ENCODE measurements at places on chromosomes 5 and 9.
A peak's percentile ranks its signal among the peaks of the same experiment; 100 is the strongest.

DNA sequence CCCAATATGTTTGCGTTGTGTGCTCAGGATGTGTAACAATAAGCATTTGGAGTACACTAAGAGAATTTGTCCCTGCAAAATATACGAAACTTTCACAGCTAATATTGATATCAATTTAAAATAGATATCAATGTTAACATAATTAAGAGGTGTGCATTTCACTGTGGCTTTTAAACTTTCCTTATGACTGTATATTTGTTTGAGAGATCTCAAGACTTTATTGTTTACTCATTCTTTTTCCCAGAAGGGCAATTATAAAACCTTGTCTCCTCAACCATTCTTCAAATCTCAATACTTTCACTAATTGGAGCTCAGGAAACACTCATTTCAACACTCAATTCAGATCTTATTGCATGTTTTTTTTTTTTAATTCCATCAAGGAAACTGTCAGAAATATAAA is 241.1 kb downstream of the PDE4D start:
- no peaks in the 10 kb centered on the region for H3K27me3 ChIP-seq
- H3K4me3 ChIP-seq: no peak overlapping the region
- no peak overlapping the region for H3K27ac ChIP-seq
- peaks cover 6% of the 10 kb centered on the region for H3K4me1 ChIP-seq
- no peak for DNase-seq

DNA sequence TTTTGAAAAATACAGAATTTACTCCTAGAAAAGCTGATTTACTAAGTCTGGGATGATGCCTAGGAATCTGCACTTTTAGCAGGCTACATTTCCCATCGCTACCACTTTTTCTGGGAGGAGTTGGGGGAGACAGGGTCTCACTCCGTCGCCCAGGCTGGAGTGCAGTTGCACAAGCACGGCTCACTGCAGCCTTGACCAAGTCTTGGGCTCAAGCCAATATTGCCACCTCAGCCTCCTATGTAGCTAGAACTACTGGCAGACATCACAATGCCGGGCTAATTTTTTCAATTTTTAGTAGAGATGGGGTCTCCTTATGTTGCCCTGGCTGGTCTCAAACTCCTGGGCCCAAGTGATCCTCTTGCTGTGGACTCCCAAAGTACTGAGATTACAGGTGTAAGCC is 85.9 kb downstream of the NR6A1 start:
- H3K27ac ChIP-seq: no peak overlapping the region
- H3K4me1 ChIP-seq: no peaks in the 10 kb centered on the region
- no peak overlapping the region for H3K4me3 ChIP-seq
- DNase-seq: no peak
- no peaks in the 10 kb centered on the region for H3K27me3 ChIP-seq

- H3K4me3 ChIP-seq: no peak overlapping the region
- no peaks in the 10 kb centered on the region for H3K27me3 ChIP-seq
- peaks cover 10% of the 10 kb centered on the region for H3K4me1 ChIP-seq
- H3K36me3 ChIP-seq: no peaks in the 10 kb centered on the region
- H3K27ac ChIP-seq: peak overlapping the region; percentile 60
Measured at GRCh38 chr5:98193921-98194760, 579.3 kb upstream of the RGMB start.

GRCh38 chr9:131545003-131545785 is at the start of gene PRRT1B:
PRRT1B (plus strand) TSS chr9:131545523; CDS start chr9:131545616, 93 bp downstream.
- H3K27me3 ChIP-seq: peaks cover 35% of the 10 kb centered on the region
- no peak within 1 kb of the TSS for H3K4me3 ChIP-seq
- H3K27ac ChIP-seq: no peak within 1 kb of the TSS

DNA sequence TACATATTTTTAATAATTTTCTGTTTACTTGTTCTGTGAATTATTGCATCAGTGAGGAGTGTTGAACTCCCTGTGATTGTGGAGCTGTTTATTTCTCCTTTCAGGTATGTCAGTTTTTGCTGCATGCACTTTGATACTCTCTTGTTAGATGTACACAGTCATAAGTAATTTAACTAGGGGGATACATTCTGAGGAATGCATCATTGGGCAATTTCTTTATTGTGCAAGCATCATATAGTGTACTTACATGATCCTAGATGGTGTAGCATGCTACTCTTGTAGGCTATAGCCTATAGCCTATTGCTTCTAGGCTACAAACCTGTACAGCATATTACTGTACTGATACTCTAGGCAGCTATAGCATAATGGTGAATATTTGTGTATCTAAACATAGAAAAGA is 9.5 kb downstream of the DENND4C start:
- H3K4me1 ChIP-seq: peaks cover 21% of the 10 kb centered on the region
- DNase-seq: peak; percentile 41
- H3K36me3 ChIP-seq: peaks cover 35% of the 10 kb centered on the region
- H3K27me3 ChIP-seq: no peaks in the 10 kb centered on the region
- no peak overlapping the region for H3K4me3 ChIP-seq

DNA sequence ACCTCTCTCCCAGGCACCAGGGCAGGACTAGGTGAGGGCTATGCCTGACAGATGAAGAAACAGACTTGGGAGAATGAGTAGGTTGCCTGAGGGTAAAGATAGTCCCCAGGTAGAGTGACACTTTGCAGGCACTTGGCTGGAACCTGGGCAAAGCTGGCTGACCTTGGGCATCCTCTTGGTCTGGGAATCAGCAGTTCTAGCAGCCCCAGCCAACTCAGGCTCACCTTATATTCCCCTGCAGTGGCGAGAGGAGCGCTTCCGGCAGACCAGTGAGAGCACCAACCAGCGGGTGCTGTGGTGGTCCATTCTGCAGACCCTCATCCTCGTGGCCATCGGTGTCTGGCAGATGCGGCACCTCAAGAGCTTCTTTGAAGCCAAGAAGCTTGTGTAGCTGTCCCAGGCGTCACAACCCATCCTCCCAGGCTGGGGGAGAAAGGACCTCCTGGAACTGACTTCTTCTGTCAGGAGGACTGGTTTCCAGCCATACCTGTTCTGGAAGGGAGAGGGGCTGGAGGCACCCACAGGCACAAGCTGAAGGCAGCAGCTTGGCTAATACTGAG is 3.1 kb downstream of the TMED9 start:
- H3K27me3 ChIP-seq: peaks cover 14% of the 10 kb centered on the region
- no peak overlapping the region for H3K4me3 ChIP-seq
- H3K4me1 ChIP-seq: peaks cover 18% of the 10 kb centered on the region
- DNase-seq: no peak
- no peak overlapping the region for H3K27ac ChIP-seq

DNA sequence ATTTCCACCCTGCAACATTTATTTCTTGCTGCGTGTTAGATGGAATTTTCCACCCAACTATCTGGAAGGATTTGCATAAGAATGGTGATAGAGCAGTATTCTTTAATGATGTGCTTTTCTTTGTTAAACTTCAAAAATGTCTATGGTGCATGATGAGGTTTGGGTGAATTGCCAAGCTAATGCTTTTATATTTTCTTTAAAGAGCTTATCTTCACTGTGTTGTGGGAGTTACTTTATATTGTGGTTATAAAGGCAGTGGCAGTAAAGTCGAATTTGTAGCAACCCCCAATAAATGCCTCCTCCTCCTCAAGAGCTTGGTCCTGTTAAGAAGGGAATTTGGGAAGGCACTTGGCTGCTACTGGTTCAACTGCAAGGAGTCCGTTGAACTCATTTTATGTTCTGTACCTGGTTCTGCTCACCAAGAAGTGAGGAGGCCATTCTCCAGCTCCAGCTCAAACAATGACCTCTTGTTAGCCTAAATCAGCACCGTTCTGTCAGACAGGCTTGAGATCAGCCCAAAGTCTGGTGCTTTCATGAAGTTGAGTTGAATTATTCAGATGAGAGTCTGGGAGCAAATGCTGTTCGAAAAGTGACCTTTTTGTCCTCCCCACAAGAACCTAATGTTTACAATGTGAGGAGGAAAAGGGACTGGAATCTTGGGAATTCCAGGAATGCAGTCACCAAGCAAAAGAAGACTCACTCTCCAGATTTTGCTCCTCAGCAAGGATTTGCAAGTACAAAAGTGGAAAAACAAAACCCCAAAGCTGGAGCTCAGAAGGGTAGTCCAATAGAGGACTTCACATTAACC is 217.0 kb downstream of the TMEM38B start:
- H3K4me3 ChIP-seq: no peak overlapping the region
- no peak for DNase-seq
- peaks cover 6% of the 10 kb centered on the region for H3K36me3 ChIP-seq

GRCh38 chr9:17236147-17236546 is 101.3 kb downstream of the CNTLN start:
- no peaks in the 10 kb centered on the region for H3K4me1 ChIP-seq
- no peak overlapping the region for H3K4me3 ChIP-seq
- H3K27ac ChIP-seq: no peak overlapping the region
- peaks cover 13% of the 10 kb centered on the region for H3K36me3 ChIP-seq

- H3K4me1 ChIP-seq: no peaks in the 10 kb centered on the region
- peaks cover 30% of the 10 kb centered on the region for H3K27me3 ChIP-seq
Measured at GRCh38 chr9:38284039-38284575, 108.4 kb upstream of the ALDH1B1 start.

DNA sequence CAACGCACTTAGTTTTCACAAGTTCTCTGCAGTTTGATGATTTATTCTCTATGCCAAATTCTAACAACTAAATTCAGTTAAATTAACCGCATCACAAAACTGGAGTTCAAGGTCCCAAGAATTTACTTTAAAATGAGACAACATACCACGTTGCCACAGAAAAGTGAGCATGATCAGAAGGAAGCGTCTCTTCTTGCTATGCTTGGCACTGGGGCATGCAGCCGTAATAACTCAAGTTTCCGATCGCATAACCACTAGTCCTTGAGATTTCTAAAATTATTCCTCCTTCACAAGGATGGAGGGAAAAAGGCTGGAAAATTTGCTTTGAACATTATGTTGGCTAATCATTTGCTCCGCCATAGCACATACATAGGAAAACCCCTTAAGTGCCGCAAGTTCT is 13.9 kb downstream of the NFIB start:
- H3K4me1 ChIP-seq: peaks cover 31% of the 10 kb centered on the region
- H3K27ac ChIP-seq: no peak overlapping the region

- no peak for DNase-seq
- peaks cover 18% of the 10 kb centered on the region for H3K4me1 ChIP-seq
- no peak overlapping the region for H3K4me3 ChIP-seq
- no peak overlapping the region for H3K27ac ChIP-seq
- H3K36me3 ChIP-seq: no peaks in the 10 kb centered on the region
Measured at GRCh38 chr5:2135833-2136232, 253.1 kb upstream of the IRX4 start.

Measured in MCF 10A (cell line).